Stimulated activated CD8-positive, alpha-beta memory T cell treated with anti-CD3 and anti-CD28 coated beads, Interleukin-7, amount 100 ng/mL, for 1 hour (primary cell): ENCODE measurements at places on chromosomes 11 and 22.
A peak's percentile ranks its signal among the peaks of the same experiment; 100 is the strongest.

- DNase-seq, result peak; percentile 4
These were observed 2.8 kb downstream of the SIAE start for GRCh38 chr11:124670732-124671131.

- no peak for DNase-seq
These were observed 52.1 kb downstream of the NTM start for GRCh38 chr11:131422496-131422895.

DNA sequence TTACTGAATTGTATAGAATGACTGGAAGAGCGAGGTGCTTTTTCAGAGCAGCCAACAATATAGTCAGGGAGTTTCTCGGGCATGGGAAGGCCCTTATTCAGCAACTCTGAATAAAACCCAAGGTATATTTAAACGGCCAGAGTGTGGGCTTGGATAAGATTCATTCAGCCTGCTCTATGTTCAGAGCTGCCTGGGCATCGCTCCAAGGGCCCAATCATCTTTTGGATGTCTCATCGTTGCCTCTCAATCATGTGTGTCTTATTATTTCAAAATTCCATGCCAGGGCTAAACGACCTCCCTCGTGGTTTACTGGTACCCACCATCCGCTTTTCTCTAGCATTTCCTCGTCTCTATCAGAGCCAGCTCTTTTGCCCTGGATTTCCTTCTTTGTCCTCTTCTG is 19.5 kb upstream of the NTM start:
- DNase-seq, result no peak

DNA sequence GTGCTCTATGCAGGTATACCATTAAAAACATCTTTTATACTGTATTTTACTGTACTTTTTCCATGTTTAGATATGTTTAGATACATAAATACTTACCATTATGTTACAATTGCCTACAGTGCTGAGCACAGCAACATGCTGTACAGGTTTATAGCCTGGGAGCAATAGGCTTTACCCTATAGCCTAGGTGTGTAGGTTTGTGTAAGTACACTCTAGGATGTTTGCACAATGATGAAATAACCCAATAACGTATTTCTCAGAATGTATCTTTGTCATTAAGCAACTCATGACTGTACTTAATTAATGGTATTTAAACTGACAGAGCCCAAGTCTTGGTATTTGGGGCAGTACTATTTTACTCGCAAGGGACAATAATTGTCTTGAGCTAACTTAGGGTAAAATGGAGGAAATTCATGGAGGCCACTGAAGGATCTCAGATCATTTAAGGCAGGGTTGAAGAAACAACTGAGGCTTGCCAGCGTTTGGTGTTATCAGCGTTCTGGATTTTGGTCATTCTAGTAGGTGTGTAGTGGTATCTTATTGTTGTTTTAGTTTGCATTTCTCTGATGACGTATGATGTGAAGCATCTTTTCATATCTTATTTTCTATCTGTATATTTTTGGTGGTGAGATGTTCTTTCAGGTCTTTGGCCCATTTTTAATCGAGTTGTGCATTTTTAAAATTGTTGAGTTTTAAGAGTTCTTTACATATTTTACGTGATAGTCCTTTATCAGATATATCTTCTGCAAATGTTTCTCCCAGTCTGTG is 42.4 kb downstream of the ADAMTS15 start:
- DNase-seq, result no peak
